ENCODE measurements at places on chromosomes 6 and 20.
A peak's percentile ranks its signal among the peaks of the same experiment; 100 is the strongest.

- DNase-seq: no peak
These were observed 8.2 kb downstream of the HECA start for GRCh38 chr6:139143111-139143510.

GRCh38 chr6:13355043-13355945 is 27.0 kb upstream of the TBC1D7 start:
- DNase-seq: peak; percentile 88

DNA sequence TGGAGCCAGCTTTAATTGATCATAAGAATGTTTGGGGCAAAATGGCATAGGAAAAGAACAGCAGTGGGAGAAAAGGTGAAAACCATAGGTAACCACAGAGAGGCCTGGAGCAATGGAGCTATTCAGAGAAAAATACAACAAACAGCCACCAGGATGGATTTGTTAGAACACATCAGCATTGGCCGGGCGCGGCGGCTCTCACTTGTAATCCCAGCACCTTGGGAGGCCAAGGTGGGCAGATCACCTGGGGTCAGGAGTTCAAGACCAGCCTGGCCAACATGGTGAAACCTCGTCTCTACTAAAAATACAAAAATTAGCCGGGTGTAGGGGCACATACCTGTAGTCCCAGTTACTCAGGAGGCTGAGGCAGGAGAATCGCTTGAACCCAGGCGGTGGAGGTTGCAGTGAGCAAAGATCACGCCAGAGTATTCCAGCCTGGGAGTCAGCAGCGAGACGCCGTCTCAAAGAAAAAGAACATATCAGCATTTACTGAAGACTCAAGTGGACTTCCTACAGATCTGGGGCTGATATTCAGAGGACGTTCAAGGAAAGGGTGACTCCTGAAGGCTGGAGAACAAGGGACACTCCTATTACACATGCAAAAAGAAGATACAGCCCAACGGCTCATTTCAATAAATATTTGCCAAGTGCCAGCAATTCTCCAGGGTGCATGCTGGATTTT is 20.2 kb downstream of the SNHG17 start:
- no peak for DNase-seq

- no peak for DNase-seq
These were observed 441.5 kb upstream of the FLRT3 start for GRCh38 chr20:14778875-14779274.

DNA sequence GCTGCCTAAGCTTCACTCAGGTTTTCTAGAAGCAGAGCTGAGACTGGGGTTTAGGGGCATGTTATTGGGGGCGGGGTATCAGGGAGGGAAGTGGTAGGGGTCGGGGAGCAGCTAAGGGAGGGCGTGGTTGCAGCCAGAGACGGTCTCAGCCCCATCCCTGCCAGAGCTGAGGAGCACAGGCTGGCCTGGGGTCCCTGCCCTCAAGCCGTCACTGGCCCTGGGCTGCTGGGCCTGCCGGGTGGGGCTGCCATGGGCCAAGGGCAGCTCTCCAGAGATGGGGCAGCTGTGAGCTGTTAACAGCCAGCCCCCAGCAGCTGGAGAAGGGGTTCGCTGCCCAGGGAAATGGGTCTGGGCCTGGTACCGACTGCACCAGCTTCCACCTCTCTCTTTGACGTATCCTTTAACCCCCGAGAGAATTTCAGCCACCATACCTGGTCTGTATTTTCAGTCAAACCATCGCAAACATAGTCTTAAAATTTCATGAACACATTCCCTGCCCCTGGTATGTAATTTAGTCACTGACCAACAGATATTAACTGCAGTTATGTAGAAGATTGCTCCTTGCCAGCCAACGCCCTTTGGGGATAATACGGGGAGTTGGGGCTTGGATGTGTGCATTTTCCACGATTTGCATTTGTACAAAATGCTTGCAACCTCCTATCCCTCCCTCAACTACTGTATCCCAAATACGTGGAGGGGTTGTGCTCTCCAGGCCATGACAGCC is 253.4 kb downstream of the TAF4 start:
- DNase-seq: no peak

DNA sequence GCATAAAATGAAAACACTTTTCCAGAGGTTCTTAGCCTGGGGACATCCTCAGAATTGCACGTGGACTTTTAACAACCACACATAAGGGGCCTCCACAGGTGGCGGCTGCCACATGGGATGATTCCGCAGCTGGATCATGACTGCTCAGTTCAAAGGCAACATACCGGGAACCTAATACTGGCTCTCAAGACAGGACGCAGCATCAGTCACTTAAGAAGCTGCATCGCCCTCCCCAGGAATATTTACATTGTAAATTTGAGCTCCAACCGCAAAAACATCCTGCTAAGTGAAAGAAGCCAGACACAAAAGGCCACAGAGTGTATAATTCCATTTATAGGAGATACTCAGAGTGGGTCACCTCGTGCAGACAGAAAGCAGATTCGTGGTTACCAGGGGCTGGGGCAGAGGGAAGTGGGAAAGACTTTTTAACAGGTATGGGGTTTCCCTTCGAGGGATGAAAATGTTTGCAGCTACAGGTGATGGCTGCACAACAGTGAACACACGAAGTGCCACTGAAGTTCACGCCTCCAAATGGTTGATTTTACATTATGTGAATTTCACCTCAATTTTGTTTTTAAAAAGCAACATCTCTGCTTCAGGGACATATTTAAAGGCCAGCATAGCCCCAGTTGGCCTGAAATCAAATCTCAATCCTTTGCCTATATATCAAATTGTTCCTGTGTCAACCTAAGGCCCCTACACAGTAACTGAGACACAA is 141.5 kb downstream of the BMP7 start:
- no peak for DNase-seq

DNA sequence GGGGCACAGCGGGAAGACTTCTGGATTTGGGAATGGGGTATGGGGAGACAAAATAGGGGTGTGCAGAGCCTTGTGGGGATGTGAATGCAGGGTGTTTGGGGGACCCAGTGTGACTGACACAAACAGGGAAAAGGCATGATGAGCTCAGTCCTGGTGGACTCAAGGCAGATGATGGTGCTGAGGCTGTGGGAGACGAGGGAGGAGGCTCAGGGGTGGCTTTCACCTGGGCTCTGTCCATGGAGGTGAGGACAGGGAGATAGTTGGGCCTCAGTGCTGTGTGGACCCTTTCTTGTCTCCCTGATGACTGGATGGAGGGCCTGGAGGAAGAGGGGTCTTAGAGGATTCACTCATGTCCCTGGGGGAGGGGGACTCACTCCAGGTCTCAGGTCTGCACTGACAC is 26.2 kb upstream of the MICB start:
- DNase-seq: no peak

GRCh38 chr6:2579804-2580570 is 170.7 kb downstream of the MYLK4 start:
- DNase-seq: no peak

- no peak for DNase-seq
These were observed 63.5 kb upstream of the ASCC3 start for GRCh38 chr6:100944644-100945043.

DNA sequence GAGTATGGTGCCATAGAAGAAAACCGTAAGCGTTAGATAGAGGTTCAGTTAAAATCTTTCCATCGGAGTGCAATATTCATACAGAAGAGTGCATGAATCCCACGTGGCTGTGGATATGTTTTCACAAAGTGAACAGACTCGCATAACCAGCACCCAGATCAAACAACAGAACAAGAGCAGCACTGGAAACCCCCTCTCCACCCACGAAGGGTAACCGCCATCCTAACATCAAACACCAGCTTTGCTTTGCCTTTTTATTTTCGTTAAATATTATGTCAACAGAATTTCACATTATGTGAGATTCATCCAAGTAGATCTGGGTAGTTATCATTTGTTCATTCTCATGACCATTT is 4.7 kb downstream of the GTSF1L start:
- no peak for DNase-seq

DNA sequence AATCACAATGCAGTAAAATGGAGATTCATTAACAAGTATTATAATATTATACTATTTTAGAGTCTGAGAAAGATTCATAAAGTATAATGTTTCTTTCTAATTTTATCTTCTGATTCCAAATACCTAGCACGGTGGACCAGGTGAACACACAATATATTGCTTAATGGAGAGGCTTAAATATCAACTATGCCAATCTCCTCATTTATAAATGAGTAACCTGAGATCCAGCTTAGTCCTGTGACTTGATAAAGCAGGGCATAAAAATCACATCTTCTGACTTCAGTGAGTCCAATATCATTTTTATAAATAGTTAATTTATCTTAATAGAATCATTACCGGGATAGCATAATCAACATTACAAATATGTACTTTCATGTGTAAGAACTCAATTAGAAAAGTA is 144.4 kb upstream of the GJE1 start:
- DNase-seq: no peak

DNA sequence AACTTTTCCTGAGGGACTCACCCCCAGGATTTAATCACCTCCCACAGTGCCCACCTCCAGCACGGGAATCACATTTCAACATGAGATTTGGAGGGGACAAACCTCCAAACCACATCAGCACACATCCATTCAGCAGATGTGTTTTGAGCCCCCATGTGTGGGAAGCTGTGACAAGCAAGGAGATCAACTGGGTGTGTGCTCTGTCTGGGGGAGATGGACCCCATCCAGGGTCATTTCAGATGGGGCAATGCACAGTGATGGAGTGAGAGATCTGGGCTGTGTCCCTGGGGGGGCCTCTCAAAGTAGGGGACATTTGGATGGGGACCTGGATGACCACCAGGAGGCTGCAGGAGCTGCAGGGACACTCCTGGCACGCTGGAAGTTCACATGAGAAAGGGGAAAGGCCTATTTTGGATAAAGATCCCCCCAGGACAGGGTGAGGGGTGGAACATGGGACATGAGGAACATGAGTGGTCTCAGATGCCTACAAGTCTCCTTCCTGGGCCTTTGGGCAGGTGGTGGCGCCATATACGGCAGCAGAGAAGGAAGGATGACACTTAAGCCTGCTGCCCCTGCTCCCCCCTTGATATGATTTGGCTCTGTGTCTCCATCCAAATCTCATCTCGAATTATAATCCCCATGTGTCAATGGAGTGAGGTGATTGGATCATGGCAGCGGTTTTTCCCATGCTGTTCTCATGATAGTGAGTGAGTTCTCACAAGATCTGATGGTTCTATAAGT is 49.6 kb downstream of the SLC2A10 start:
- DNase-seq: no peak

DNA sequence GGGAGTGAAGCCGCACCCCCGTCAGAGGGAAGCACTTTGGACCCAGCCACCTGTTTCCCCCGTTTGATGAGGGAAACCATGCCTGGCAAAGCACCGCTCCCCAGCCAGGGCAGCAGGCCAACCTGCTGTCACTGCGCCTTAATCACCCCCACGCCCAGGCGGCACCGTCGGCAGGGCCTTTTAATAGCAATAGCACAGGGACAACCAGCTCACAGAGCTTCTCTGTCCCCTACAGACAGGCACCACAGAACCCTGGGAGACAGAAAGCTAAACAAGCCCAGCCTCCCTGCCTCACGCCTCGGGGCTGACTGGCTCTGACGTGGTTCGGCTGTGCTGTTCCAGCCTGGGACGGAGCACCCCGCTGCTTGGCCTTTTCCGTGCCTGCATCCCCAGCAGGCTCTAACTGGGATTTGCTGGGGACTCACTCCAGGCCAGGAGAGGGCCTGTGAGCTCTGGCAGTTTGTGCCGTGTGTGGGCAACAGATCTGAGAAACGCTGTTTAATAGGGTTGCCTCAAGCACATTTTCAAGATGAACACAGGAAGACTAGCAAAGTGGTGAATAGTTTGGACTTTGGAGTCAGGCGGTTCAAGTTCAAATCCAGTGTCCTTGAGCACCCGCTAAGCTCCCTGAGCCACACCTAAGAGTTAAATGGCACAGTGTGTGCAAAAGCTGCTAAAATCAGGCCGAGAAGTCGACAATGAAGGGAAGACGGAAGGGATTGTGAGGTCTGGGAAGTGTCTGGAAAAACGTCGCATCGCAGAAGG is 223.8 kb downstream of the NRN1 start:
- no peak for DNase-seq

- DNase-seq: no peak
These were observed 253.4 kb downstream of the CDH4 start for GRCh38 chr20:61505508-61505907.

DNA sequence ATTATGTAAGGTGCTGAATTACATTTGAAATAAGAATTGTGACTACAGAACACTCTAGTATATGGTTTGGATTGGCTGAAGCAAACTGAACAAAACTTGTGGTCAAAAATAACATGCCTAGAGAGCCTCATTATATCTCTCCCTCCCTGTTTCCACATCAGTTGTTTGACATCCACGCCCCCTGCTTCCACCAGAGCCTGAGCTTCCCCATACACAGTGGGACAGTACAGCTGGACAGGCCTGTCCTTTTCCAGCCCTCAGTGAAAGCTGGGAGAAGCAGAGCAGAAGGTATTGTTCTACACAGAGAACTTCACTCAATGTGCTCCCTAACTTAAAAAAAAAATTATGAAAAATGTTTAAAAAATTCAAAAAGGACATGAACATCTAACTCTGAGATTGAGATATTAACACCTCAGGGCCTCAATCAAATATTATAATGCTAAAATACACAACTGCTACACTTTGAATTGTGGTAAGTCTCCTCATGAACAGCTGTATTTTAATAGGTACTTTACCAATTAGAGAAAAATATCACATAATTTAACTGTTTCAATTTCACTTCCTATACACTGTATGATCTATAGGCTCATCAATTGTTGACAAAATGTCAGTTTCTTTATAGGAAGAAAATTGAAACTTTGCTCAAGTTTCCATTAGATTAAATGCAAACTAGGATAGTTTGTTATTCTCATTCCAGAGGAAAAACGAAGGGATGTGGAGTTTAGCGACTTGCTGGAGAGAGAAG is 44.9 kb upstream of the SCML4 start:
- no peak for DNase-seq

DNA sequence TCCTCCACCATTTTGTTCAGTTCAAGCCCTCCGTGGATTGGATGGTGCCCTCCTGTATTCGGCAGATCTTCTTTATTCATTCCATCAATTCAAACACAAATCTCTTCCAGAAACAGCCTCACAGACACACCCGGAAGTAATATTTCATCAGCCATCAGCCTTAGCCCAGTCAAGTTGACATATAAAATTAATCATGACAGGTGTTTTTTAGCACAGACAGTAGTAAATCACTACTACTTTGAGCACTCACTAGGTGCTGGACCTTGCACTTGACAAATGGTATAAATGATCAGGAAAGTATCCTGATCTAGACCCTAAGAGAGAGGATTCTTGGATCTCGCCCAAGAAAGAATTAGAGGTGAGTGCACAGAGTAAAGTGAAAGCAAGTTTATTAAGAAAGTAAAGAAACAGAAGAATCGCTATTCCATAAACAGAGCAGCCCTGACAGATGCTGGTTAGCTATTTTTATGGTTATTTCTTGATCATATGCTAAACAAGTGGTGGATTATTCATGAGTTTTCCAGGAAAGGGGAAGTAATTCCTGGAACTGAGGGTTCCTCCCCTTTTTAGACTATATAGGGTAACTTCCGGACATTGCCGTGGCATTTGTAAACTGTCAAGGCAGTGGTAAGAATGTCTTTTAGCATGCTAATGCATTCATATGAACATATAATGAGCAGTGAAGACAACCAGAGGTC is 194.6 kb upstream of the LAMP5 start:
- no peak for DNase-seq

GRCh38 chr6:56242346-56242745 is 5.0 kb downstream of the COL21A1 start:
- no peak for DNase-seq

- no peak for DNase-seq
These were observed 17.0 kb upstream of the CPNE5 start for GRCh38 chr6:36856277-36856676.

GRCh38 chr20:8321001-8321400 is 188.9 kb downstream of the PLCB1 start:
- DNase-seq: no peak

- no peak for DNase-seq
These were observed 53.2 kb downstream of the PDE7B start for GRCh38 chr6:135904666-135905065.

Data from keratinocyte (primary cell).